Activated T-cell treated with anti-CD3 and anti-CD28 coated beads, Interleukin-2, amount 50 U/mL, for 1 hour (primary cell): ENCODE measurements at places on chromosomes 6 and 20.

GRCh38 chr20:6651561-6651960, 115.9 kb upstream of the BMP2 start:
- no peak for DNase-seq

DNA sequence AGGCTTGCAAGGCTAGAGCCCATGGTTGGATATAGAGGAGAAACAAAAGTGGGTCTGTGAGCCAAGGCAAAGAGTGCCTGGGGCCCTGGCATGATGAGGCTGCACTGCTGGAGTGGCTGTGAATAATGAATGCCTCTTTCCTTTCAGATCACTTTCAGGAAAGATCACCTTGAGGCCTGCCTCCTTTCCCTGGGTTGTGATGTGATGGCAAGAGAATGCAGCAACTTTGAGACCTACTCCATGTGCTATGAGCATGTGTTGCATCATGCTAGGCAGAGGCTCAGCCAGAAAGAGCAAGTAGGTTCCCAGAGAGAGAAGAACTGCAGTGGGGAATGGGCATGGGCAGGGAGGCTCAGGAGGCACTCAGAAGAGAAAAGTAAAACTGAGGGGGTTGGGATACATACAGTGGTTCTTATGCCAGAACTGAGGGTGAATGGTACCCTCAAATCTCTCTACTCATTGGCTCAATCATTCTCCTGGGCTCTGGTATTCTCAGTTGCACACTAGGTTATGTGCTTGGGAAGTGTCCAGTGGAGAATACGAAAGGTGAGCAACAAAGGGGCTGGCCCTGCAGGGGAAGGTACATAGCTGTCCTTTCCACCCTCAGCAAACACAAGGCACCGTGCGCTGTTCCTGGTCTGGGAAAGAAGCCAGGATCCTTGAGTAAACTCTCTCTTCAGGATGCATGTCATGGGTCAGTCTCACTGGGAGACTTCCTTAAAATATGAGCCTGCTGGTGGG, 45.9 kb downstream of the CD164 start:
- DNase-seq = no peak

GRCh38 chr6:168376120-168376519, 56.5 kb upstream of the DACT2 start:
- DNase-seq = no peak

DNA sequence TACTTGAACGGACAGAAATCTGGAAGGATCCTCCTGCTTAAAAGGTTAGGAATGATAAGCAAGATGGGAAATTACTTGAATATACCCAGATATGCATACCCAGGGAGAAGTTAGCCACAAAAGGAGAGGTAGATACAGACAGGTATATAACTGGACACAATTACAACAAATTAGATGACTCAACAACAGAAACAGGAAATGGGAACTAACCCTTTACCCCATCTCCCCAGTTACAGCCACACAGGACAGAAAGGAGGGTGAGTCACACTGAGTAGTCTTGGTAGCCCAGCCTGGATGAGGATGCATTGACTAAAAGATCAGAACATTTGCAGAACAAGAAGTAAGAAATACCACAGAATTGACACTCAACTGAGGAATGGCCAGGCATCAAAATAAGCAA, 61.2 kb downstream of the C6orf52 start:
- no peak for DNase-seq

GRCh38 chr6:162706232-162706631, 21.3 kb downstream of the PRKN start:
- DNase-seq = no peak

DNA sequence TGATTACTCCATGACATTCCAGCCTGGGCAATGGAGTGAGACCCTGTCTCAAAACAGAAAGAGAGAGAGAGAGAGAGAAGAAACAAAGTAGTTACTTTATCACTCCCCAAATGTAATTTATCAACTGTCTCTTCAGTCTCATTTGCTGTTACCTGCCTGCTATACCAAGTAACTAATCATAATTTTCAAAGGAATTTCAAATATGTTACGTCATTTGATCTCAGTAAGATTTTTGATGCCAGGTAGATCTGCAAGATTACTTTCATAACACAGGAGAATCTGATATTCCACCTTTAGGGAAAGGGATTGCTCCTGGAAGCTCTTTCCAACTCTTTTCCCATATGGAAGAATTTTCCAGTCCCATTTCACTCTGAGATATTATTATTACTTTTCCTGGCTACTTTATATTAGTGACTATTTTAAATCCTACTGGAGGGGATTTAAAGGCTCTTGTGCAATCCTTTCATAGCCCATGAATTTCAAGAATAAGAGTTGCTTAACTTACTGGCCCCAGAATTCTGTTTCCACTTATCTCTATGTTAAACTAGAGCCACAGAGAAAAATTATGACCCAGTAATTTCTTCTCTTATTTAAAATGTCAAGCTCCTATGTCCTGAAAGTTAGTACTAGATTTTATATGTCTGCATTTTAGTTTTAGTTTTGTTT, 390.2 kb upstream of the FLRT3 start:
- no peak for DNase-seq

GRCh38 chr6:154039231-154039842, at the start of gene OPRM1:
TSS of gene OPRM1 (plus strand) at chr6:154039240. CDS start at chr6:154039545, 305 bp downstream.
- DNase-seq = peak; percentile 25

DNA sequence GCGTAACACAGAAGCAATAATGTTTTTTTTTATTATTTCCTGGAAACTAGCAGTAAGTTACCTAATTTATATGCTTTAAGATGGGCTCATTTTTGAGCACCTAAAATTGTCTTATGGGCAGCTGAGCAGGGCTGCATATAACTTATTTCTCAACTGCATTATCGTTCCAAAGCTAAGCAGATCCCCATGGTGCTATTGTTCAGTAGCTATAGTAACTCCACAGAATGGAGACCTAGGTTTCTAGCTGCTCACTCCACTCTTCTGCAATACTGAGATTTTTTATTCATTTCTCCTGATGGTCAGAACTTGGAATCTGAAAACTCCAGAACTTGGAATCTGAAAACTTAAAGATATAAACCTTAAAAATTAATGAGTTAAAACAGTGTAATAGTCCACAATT, 18.7 kb downstream of the CRISP1 start:
- no peak for DNase-seq

- peak; percentile 92 for DNase-seq
These were observed at the start of gene STAU1 for GRCh38 chr20:49187851-49188641. TSS of gene STAU1 (minus strand) at chr20:49188334. CDS start at chr20:49166201, 22,133 bp downstream.

DNA sequence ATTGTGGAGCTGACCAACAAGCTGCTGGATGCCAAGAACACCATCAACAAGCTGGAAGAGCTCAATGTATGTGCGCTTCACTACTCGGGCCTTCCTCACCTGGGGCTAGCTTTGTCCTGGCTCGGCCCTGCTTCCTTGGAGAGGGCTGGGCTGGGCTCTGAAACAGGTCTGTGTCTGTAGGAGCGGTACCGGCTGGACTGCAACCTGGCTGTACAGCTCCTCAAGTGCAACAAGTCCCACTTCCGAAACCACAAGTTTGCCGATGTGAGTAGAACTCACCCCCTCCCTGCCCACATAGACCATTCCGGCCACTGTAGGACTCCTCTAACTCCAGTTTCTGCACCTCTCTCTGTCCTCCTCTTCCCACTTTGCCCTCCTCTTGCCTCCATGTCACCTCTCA, 6.7 kb downstream of the LRRC73 start:
- DNase-seq = no peak

DNA sequence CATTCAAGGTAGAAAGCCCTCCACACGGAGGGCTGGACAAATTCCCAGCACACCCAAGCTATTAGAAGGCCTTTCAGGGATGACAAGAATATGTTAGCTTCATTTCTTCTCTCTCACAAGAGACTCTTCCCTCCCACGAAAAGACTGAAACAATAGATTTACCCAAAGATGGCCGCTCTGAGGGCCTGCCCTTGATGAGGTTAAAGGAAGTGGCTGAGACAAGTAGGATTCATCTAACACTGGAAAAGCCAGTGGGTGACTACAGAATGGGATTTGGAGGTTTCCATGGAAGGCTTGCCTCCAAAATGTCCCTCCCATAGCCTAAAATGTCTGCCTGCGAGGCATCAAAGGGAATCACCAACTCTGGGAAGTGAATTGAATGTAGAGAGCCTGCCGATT, 277.6 kb downstream of the CLIC5 start:
- no peak for DNase-seq

- DNase-seq = no peak
These were observed 71.0 kb upstream of the MARCKS start for GRCh38 chr6:113786168-113786567.

GRCh38 chr20:36030149-36030548, 61.8 kb downstream of the CNBD2 start:
- no peak for DNase-seq

GRCh38 chr6:80508885-80509630, 402.6 kb downstream of the BCKDHB start:
- no peak for DNase-seq

- no peak for DNase-seq
These were observed 121.7 kb upstream of the NXT1 start for GRCh38 chr20:23228912-23229311.

DNA sequence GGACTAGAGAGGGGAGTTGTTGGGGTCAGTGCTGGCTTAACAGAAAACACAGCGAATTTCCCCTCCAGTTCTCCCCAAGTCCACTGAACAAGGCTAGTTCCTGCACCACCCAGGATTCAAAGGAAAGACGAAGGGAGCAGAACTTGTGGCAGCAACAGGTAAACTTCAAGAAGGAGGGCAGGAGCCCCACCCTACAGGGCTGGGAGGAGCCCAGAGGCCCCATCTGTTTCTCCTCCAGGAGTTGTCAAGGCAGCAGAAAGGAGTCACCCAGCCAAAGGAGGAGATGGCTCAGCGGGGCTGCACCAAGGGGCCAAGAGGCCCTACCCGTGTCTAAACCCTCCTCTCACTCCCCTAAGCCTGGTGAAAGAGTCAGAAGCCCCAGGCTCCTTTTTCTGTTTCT, 1.7 kb downstream of the SAPCD1 start:
- DNase-seq = no peak

DNA sequence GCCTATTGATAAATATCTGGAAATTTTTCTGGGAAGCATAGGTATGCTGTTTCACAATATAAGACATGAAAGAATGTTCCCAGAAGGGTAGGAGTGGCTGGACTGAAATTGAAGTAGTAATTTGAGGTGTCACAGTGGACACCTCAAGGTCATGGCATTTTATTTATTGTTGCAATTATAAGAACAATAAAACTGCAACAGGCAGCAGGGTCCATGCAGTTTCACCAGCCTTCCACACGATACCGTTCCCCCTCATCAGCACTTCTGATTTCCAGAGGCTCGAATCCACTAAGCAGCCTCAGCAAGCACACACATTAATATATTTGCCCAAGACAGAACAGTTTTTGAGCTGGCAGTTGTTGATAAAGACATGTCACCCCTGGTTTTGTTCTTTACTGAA, 1037.4 kb downstream of the KIF16B start:
- DNase-seq = no peak

GRCh38 chr6:34027939-34028441, 117.9 kb downstream of the GRM4 start:
- DNase-seq = no peak

- no peak for DNase-seq
These were observed 32.6 kb upstream of the SLC35D3 start for GRCh38 chr6:136889271-136890193.

GRCh38 chr6:110746680-110747079, 68.6 kb downstream of the CDK19 start:
- no peak for DNase-seq

DNA sequence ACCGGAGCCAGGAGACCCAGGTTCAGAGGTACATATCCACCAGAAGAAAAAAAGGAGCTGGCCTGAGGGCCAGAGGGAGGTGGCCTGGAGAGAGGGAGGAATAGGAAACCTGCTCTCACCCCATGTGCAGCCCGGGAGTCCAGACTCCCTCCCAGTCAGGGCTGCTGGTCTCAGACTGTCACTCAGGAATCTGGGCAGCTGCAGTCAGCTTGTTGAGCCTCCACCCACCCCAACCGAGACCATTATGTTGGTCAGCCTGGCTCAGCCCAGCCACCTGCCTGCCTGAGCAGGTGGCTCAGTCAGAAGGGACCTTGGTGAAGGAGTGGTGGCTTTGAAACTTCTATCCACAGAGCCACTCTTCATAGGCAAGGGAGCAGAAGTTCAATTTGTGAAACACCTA, 53.3 kb upstream of the EPB41L1 start:
- DNase-seq = no peak

DNA sequence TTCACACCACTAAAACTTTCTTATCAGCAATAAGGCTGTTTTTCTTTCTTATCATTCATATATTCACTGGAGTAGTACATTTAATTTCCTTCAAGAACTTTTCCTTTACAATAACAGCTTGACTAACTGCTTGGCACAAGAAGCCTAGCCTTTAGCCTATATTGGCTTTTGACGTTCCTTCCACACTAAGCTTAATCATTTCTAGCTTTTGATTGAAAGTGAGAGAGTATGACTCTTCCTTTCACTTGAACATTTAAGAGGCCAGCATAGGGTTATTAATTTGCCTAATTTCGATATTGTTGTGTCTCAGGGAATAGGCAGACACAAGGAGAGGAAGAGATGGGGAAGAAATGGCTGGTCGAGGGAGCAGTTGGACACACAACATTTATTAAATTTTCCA, 23.6 kb downstream of the THEMIS start:
- DNase-seq = no peak

DNA sequence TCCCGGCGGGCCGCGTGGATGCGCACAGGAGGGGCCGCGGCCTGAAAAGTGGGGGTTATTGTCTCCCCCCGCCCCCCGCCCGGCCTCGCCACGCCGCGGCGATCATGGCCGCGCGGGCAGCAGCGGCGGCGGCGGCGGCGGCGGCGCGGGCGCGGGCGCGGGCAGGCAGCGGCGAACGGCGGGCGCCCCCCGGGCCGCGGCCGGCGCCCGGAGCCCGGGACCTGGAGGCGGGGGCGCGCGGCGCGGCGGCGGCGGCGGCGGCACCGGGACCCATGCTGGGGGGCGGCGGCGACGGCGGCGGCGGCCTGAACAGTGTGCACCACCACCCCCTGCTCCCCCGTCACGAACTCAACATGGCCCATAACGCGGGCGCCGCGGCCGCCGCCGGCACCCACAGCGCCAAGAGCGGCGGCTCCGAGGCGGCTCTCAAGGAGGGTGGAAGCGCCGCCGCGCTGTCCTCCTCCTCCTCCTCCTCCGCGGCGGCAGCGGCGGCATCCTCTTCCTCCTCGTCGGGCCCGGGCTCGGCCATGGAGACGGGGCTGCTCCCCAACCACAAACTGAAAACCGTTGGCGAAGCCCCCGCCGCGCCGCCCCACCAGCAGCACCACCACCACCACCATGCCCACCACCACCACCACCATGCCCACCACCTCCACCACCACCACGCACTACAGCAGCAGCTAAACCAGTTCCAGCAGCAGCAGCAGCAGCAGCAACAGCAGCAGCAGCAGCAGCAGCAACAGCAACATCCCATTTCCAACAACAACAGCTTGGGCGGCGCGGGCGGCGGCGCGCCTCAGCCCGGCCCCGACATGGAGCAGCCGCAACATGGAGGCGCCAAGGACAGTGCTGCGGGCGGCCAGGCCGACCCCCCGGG, 637 bp downstream of the ARID1B start:
- peak; percentile 72 for DNase-seq
